GM23338 (cell line): ENCODE measurements at places on chromosomes 6 and 20.
A peak's percentile ranks its signal among the peaks of the same experiment; 100 is the strongest.

GRCh38 chr20:33391722-33392415 lies 9.4 kb downstream of the CDK5RAP1 start:
- DNase-seq = no peak

- no peak for DNase-seq
Observed at GRCh38 chr6:117451671-117452070, 25.9 kb upstream of the ROS1 start.

- no peak for DNase-seq
Observed at GRCh38 chr6:132695773-132696172, 18.1 kb downstream of the VNN1 start.

DNA sequence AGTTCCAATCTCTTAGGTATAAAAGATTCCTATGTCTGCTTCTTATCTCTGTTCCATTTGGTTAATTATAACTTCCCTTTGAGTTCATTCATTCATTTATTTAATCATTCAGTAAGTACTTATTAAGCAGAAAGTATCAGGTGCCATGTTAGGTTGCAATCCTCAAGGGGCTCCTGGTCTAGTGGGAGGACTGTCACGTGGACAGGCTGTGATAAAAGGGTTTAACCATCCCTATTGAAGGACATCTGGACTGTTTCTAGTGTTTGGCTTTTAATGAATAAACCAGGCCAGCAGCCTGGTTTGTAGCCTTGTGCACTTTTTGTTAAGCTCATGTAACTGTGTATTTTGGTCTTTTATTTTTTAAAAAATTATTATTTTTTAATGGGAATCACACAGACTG lies 162.1 kb upstream of the OGFRL1 start:
- DNase-seq = no peak

DNA sequence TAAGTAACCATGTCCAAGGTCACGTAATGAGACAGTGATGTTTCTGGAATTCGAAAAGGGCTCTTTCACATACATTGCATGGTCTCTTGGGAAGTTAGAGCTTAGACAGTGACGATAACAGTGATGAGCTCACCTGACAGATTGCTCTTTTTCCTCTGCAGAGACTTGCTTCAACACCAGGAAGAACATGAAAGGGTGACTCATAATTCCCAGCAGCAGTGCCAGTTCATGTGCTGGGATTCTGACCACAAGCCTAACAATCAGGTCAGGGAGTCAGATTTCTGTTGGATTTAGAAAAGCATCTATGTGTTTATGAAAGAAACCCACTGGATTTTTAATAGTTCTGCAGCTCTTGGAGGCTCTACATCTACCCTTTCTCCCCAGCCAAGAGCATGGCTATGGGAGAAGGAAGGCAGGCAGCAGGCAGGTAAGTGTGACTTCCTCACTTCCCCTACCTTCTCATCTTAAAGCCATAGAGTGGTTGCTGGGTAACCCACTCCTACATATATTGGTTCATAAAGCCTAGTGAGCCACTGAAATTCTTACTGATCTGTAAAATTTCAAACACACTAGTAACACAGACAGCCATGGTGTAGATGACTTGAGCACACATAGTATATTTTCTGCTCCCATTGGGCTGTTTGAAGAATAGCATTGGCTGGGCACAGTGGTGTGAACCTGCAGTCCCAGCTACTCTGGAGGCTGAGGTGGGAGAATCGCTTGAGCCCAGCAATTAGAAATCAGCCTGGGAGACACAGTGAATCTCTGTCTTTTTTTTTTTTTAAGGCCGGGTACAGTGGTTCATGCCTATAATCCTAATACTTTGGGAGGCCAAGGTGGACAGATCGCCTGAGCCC lies 44.4 kb upstream of the LOC128125822 start:
- DNase-seq = no peak

- peak; percentile 36 for DNase-seq
Observed at GRCh38 chr6:46325561-46326530, 155.1 kb upstream of the ENPP5 start.
